ENCODE measurements at places on chromosomes 13 and 19.
A peak's percentile ranks its signal among the peaks of the same experiment; 100 is the strongest.

DNA sequence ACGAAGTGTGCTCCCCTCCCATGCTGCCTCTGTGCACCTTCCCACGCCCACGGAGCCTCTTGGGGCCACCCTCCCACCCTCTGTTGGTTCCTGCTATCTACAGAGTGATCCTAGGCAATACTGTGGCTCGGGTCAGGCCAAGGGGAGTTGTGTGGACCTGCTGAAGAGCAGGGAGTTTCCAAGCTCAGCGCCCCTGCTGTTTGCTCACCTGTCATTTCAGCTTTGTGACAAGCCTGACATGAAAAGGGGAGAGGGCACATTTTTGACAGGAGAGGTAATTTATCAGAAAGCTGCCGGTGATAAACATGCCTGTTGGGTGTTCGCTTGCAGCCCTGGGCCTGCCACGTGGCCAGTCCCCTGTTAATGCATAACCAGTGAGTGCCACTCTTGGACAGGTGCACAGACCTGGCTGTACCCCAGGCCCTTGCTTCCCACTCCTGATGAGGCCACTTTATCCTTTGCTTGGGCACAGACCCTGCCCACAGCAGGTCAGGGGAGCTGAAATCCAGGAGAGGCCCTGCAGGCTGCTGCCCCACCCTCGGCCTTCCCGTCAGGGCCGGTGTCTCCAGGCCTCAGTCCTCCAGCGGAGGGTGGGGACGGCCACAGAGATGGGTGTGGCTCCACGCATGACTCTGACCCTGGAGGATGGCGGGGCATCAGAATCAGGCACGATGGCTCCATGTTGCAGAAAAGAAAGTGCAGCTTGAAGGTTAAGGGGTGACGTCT, 201.5 kb upstream of the GPR12 start:
- DNase-seq = no peak

DNA sequence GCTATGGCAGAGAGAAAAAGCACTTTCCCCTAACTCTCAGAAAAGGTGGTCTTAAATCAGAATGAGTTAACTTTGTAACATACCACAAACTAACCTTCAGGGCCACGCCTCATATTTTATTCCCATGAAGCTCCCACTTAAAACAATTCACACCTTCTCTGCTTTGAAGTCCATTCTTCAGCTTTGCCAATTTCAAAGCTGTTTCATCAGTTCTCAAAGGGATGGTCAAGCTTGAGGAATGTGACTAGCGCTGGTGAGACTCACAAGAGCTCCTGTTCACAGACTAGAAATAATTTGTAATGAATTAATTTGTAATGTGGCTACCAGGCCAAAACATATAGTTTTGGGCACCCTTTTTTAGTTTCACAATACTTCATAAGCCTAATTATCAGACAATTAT, 68.2 kb downstream of the STK24 start:
- DNase-seq = no peak

GRCh38 chr13:94251831-94252608, 227.5 kb downstream of the DCT start:
- no peak for DNase-seq

DNA sequence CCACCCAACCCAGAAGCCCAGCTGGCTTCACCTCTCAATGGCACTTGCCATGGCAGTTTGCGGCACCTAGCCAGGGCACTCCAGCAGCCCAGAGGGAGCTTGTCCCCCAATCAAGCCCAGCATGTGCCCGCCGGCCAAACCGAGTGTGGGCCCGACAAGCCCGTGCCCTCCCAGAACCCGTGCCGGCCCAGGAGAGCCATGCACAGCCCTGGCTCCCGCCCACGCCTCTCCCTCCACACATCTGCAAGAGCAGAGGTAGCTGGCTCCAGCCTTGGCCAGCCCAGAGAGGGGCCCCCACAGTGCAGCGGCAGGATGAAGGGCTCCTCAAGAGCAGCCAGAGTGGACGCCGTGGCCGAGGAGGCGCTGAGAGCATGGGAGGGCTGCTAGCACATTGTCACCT, 2278.0 kb upstream of the PCDH20 start:
- no peak for DNase-seq

- DNase-seq = no peak
These were observed 170.1 kb upstream of the SLITRK6 start for GRCh38 chr13:85969331-85969730.

DNA sequence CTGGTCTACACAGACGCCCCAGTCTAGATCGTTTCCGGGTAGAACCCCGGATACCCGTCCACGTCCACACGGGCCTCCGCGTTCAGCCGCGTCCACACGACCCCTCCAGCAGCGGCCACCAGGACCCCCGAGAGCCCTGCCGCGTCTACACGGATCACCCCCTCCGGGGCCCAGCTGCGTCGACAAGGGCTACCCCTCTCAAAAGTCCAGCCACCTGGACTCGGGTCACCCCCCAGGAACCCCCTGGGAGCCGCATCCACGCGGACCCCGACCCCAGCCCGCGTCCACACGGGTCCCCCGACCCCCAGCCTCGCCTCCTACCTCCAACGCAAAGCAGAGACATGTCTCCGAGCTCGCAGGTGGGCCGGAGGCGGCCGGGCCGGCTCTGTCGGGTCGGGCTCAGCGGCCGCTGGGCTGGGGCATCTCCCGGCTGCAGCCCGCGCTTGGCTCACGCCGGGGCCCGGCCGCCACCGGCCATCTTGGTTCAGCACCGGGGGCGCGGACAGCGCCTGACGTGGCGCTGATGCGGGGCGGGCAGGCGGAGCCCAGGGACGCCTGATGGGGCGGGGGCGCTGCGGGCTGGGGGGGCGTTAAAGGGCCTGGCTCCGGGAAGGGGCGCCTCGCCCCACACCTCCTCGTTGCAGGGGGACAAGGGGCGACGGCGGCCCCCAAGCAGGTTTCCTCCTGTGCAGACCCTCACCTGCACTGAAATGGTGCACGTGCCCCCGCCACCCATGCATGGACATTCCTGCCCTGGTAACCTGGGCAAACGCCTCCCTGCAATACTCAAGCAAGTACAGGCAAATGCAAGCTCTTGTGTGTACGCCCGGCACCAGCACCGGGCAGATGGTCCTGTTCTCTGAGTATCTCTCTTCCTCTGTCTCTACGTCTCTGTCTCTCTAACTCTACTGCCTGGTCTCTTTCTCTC, at the start of gene UNC13A:
TSS of gene UNC13A (minus strand) at position 498 of the 928 bp plus-strand sequence. CDS start at position 343, 155 bp downstream.
- no peak for DNase-seq

DNA sequence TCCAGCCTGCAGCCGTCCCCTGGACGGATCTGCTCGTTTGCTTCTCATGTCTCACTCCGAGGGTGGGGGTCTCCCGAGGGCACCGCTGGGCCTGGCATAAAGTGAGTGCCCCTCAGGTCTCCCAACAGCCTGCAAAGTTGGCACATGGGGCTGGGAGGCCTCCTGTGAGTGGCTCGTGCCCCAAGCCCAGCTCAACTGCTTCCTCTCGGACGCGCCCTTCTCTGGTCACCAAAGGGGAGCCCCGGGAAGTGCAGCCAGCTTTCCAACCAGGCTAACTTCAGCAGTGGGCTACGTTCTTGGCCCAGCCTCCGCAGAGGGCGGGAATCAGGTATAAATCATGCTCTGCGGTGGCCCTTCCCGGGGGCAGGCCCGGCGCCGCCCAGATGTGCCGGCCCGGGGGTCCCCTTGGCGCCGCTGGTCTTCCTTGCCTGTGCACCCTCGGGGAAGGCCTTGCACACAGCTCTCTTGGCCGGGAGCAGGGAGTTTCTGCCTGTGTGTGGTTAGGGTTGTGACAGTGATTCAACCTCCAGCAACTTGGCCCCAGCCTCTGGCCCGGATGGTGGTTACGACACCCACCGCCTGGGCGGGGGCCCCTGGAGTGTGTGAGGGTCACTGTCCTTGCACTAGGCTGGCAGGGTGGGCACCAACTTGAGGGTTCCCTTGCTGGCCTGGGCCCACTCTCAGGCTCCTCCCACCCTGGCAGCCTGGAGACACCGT, 20.7 kb downstream of the CEBPG start:
- no peak for DNase-seq

GRCh38 chr19:5336195-5336965, 4.2 kb downstream of the PTPRS start:
- no peak for DNase-seq

GRCh38 chr13:31322026-31322425, 122.3 kb downstream of the B3GLCT start:
- no peak for DNase-seq

- no peak for DNase-seq
These were observed 721.1 kb downstream of the EFNB2 start for GRCh38 chr13:105814219-105814901.

- DNase-seq = peak; percentile 83
These were observed 9.4 kb downstream of the LCP1 start for GRCh38 chr13:46172531-46172991.
